ENCODE measurements at places on chromosomes 3 and 15. TPM values are rescaled to one million over a fixed set of nuclear protein-coding genes. Genes with fewer than 3 reads are reported as not detected.

- DNase-seq: no peak
These were observed 41.2 kb downstream of the HPS3 start for GRCh38 chr3:149170672-149171071.

DNA sequence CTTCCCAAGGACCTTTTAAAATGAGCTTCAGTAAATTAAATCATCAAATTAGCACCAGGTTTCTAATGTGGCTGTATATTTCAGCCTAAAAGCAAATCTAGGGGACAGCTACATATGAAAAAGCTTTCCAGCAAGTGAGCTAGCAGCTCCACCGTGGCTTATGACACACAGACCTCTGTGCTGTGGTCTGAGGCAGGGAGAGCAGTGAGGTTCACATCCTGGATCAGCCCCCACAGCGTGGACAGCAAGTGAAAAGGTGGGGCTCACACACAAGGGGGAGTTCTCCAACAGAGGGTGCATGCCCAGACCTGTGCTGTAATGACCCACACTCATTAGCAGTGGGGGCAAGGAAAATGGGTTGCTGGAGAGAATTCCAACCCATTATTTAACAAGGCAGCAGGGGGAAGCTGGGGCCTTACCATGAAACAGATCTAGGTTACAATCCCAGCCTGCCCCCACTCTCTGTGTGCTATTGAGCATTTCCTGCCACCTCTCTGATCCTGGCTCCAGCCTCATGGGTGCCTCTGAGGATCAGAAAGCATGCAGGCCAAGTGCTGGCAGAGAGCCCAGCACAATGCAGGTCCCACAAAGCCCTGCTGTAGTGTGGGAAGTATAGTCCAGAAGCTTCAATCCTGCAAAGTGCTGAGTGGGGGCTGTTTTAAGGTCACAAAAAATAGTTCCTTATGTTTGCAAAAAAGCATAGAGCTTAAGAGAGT is 48.2 kb downstream of the RASGRF1 start:
- no peak for DNase-seq

DNA sequence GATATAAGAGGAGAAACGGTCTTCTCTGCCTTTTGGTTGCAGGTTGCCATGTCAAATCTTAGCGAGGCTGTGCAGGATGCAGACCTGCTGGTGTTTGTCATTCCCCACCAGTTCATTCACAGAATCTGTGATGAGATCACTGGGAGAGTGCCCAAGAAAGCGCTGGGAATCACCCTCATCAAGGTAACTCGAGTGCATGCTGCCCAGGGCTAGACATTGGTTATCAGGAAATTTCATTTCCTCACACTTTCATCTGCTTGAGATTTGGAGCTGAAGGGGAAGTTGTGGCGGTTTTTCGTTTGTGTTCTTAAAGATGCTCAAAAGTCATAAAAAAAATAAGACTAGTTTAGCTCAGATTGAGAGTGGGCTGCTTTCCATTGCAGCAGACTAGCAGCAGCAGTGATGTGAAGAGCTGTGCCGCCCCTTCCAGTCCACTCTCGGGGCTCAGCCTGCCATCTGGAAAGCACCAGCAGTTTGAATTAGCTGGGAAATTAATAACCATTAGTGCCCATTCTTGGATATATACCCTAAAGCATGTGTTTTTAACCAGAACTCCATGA is 32.2 kb downstream of the GPD1L start:
- DNase-seq: peak; percentile 20

- DNase-seq: no peak
These were observed 276.7 kb upstream of the ARRDC4 start for GRCh38 chr15:97683831-97684230.

DNA sequence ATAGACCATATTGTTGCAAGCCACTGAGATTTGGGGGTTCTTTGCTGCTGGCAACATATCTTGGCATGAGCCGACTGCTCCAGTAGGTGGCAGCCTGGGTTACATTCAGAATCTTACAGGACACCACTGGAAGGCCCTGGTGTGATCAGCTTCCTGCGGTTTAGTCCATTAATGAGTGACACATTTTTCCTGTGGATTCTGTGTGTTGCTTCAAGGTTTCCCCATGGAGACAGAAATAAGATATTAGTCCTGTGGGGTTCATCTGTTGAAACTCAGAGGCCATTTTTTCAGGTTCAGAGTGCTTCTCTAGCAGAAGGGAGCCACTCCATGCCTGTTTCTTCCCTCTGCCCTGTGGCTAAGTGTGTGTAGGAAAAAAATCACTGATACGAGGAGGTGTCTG is 116.2 kb downstream of the MFSD1 start:
- DNase-seq: peak; percentile 14

Gene POLR2M
- total RNA-seq: 595 TPM

Gene GP5
- total RNA-seq: 0.17 TPM

Gene AADACL2
- total RNA-seq: under 0.01 TPM

DNA sequence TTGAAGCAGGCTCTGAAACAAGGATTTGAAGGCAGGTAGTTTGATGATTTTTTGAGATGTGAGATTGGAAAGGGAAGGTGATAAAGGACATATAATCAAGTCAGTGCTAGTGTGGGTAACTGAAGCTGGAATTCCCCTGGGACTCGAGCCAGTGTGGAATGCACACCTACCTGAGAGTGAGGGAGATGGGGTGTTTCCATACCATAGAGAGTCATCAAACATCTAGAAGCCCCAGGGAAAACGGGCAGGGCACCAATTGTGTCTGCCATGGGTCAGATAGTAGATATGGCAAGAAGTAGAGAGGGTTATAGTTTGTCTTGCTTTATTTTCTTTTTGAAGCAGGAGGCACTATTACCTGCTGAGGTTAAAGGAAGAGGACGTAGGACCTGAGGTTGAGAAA is 120.0 kb downstream of the SSR3 start:
- no peak for DNase-seq

Gene GATA2
- total RNA-seq: 0.83 TPM

Gene SNX22
- total RNA-seq: 0.17 TPM

- DNase-seq: no peak
These were observed 278.6 kb downstream of the EDEM1 start for GRCh38 chr3:5466065-5466464.

Gene PLSCR5
- total RNA-seq: not detected

DNA sequence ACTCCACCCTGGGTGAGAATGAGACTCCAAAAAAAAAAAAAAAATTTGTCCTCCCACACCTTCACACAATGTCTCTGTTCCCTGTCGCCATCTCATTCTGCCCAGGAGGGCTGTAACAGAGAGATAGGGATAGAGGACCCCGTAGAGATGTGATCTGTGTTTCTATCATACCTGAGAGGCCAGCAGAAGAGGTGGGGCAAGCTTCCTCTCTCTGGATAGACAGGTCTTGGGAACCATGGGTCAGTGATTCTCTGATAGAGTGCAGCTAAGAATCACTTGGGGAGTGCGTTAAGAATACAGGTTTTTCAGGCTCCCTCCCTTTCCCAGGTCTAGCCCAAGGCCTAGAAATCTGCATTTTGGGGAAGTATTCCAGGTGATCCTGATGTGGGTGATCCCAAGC is 8.3 kb downstream of the CA12 start:
- no peak for DNase-seq

DNA sequence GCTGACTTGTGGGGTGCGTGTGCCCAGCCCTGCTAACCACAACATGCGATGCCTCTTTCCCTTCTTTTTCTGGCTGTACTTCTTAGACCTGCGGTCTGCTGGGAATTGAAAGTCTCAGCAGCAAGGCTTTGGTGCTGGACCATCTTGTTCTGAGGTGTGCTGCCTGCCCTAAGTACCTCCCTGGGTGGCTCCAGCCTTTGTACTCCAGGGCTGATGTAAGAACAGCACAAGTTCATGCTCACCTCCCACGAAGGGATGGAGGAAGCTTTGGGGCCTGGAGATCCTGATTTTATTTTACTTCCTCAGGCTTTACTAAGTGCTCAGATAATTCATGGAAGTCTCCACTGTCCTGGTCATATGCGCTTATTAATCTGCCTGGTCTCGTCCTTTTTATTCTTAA is 28.9 kb downstream of the FAM43A start:
- DNase-seq: no peak

Gene LMOD3
- 0.51 TPM for total RNA-seq

Gene RTP4
- total RNA-seq: 2.1 TPM

DNA sequence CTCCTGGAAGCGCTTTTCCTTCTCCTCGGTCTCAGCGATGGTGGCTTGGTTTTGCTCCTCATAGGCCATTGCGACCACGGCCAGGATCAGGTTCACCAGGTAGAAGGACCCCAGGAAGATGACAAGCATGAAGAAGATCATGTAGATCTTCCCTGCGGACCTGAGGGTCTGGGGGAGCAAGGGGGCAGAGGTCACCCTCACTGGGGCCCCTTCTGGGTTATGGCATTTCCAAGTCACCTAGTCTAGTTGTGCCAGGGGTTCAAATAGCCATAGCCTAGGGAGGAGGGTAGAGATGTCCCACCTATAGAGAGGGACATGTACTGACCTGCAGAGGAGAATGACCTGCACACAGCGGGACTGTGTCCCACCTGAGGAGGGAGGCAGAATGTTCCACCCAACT is 43.5 kb downstream of the SCN5A start:
- DNase-seq: no peak

Gene TMEM212
- total RNA-seq: not detected

DNA sequence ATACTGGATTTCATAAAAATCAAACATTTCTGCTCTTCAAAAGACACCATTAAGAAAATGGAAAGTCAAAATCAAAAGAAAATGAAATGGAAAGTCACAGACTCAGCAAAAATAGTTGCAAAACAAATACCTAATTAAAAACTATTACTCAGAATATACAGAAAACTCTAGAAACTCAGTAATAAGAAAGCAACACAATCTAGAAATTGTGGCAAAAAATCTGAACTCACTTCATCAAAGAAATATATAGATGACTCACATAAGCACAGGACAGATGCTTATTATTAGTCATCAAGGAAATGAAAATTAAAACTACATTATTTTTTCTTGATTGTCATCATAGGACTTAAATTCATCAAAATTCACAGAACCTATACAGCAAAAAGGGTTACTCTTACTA is 430.0 kb downstream of the SHQ1 start:
- DNase-seq: peak; percentile 22

GRCh38 chr3:75781079-75781745 is 4.1 kb downstream of the ZNF717 start:
- DNase-seq: no peak

DNA sequence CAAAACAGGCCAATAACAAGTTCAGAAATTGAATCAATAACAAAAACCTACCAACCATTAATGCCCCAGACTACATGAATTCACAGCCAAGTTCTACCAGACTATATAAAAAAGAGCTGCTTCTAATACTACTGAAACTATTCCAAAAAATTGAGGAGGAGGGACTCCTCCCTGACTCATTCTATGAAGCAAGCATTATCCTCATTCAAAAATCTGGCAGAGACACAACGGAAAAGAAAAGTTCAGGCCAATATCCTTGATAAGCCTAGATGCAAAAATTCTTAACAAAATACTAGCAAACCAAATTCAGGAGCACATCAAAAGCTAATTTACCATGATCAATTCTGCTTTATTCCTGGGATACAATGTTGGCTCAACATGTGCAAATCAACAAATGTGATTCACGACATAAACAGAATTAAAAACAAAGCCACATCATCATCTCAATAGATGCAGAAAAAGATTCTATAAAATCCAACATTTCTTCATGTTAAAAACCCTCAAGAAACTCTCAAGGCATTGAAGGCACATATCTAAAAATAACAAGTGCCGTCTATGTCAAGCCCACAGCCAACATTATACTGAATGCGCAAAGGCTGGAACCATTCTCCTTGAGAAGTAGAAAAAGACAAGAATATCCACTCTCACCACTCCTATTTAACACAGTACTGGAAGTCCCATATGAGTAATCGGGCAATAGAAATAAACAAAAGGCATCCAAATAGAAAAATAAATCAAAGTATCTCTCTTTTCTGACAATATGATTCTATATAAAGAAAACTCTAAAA is 573.6 kb upstream of the GRM7 start:
- no peak for DNase-seq

Gene RYR3
- total RNA-seq: 0.17 TPM

Gene TOPBP1
- 15.2 TPM for total RNA-seq

GRCh38 chr3:86954226-86954625 is 36.7 kb downstream of the VGLL3 start:
- DNase-seq: no peak

DNA sequence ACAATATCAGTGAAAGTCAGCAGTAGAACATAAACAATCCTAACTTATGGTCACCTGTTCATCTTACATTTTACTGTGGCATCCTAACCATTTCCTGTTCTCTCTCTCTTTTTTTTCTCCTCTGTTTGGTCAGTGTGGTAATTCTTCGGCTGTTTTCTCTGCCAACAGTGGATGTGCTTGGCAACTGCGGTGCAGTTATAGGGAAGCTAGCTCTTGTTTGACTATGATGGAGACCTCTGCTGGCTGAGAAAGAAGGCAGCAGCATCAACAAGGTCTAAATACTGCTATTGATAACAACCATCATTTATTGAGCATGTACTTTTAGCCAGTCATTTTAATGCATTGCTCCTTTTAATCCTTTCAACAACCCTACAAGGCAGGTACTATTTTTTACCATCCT is 723 bp upstream of the DRD3 start:
- peak; percentile 26 for DNase-seq

GRCh38 chr3:34983631-34984030 is 655.7 kb upstream of the ARPP21 start:
- DNase-seq: no peak

DNA sequence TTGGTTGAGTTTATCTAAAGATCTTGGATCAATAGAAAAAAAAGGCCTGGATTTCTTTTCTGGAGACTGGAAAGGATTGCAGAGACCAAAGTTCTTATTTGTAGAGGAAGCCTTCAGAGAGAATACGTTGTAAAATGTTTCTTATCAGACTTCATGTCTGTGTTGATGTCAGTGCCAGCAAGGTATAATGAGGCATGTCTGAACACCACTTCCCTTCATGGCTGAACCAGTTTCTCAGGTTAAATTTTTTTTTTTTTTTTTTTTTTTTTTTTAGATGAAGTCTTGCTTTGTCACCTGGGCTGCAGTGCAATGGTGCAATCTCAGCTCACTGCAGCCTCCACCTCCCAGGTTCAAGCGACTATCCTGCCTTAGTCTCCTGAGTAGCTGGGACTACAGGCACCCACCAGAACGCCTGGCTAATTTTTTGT is 17.8 kb upstream of the ZNF774 start:
- DNase-seq: no peak

DNA sequence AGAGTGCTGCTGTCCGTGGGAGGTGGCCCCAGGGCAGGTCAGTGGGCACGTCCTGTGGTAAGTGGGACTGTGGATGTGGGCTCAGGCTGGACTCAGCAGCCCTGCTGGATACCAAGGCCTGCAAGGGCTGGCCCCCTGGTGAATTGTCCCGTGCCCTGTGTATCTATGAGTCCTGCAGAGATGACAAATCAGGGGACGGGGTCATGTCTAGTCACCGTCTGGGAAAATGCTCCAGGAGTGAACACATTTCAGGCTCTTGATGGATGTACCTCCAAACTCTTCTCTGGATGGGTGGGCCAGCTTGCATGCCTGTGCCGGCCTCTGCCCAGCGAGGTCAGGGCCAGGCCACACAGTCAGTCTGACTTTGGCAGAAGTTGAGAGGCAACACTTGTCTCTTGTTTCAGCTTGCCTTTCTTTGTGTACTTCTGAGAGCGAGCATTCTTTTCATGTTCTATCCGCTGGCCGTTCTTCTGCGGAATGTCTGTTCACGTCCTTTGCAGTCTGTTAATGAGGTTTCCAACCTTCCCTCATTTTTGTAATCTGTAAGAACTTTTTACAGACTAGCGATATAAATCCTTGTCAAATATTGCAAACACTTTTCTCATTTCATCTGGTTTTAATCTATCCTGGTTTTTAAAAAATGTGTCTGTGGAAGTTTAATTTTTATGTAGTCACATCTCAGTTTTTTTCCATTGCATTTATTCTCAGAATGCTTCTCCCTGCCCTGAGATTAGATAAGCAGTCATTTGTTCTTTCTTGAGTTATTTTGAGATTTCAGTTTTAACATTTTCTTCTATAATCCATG is 11.4 kb upstream of the STAB1 start:
- peak; percentile 84 for DNase-seq
